Prostate gland (tissue), 2 donors: ENCODE measurements at places on chromosomes 5 and 9.

DNA sequence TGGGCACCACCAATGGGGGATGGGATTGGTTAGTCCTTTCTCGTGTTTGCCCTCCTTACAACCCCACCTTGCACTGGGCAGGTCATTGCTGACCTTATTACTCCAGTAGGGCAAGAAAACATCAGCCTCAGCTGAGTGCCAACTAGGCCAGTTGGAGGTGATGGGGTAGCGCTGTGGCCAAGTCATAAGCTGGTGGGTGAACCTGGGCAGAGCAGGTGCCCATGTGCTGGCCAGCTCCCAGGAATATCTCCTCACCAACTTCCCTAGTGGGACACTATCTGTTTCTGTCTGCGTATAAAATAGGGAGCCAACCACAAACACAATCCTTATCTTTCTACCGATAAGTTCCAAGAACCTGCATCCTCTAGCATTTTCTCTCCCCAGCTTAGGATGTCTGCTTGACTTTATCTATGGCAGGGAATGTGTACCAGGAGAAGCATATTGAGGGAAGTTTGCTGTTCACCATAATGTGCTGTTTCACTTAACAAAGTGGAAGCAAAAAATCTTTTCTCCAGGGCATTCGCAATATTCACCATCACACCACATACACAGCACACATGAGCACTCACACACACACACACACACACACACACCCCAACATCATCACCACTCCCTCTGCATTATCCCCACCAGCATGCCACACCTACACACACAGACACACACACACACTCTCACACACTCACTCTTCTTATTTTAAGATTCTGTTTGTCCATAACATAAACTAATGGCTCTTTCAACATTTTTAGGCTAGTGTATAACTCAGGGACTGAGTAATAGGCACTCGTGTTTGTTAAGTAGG is 390.0 kb downstream of the ENC1 start:
- DNase-seq = no peak

DNA sequence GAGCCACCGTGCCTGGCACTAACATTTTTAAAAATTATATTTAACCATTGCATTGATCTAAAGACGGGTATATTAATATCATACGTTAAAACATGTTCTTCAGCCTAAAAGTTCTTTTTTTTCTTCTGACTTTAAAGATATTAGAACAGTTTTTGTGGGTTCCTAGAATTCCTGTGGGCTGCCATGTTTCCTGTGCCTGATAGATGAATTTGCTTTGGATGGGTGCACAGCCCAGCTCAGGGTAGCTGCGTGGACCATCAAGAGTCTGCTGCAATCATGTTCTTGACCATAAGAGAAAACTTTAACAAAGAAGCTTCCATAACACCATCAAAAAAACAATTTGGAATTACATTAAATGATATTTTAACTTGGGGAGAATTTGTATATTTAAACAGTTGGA is 2.4 kb upstream of the LAMC3 start:
- DNase-seq = no peak

GRCh38 chr5:150305095-150305494 is 2.4 kb upstream of the ARSI start:
- DNase-seq = no peak

- DNase-seq = peak; percentile 60
These were observed 757 bp downstream of the NRARP start for GRCh38 chr9:137301081-137301947.

- DNase-seq = no peak
These were observed 5.2 kb downstream of the DENND1A start for GRCh38 chr9:123924727-123925126.

DNA sequence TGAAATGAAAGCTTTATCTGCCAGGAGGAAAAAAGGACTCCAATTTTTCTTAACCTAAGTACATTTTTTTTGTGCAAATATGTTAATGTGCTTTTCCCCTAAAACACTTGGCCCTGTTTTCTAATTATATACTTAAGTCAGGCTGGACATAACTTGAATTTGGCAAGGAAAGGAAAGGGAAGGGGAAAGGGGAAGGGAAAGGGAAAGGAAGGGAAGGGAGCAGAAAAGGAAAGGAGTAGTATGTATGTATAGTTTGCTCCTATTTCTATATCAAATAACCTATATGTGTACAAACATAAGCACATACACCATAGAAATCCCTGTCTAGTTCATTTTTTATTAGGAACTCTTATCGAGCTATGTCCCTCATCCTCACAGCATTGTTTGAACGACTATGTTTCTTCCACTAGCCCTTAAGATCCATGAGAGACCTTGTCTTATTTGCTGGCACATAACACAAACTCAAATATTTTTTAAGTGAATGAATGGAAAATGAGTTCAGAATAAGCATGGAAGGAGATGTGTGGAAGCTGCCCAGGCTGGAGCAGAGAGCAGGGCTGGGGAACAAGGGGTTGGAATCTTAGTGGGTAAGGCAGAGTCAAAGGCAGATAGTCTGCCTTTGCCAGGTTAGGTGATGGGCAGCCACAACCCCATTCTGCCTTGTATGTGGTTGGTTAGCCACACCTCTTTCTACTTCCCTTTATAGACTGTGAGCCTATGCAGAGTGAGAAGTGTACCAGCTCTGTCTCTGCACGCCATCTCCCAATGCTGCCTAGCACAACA is 70.0 kb downstream of the KLHL3 start:
- no peak for DNase-seq

DNA sequence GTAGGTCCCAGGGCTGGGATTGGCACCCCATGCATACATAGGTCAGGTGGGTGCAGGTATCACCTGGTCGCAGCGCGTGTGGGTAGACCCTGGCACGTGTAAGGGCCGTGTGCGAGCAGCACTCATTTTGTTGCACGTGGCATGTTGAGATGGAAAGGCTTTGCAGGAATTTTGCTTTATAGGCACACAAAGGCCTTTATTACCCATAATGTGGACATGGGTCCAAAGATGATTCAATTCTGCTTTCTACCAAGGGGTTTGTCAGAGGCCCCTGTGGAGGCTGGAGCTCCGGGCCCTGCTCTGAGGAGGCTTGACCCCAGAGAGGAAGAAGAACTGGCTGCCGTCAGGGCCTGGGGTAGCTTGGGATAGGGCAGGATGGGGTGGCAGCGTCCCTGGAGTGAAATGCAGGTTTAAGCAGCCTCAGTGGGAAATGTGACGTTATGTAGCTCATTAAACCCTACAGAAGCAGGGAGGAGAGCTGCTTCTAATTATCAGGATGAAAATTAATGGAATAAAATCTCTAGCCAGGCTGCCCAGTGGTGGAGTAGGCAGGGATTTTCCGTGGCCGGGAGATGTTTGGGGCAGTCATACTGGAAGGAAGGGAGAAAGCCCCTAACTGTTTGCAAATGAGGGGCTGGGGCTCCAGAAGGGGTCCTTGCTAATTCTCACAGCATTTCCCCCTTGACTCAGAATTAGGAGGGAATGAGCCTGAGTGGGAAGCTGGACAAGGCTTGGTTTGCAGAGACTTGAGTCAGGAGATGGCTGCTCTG is 103.3 kb upstream of the PITX1 start:
- DNase-seq = no peak

DNA sequence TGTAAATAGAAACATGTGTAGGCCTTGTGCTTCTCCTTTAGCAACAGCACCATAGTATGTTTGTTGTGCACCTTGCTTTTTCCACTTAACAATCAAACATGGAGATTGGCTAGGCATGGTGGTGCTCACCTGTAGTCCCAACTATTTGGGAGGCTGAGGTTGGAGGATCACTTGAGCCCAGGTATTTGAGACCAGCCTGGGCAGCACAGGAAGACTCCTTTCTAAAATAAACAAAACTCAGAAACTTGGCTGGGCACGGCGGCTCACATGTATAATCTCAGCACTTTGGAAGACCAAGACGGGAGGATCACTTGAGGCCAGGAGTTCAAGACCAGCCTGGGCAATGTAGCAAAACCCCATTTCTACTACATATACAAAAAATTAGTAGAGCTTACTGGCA is 948 bp upstream of the FAXDC2 start:
- no peak for DNase-seq

- DNase-seq = no peak
These were observed 3.4 kb downstream of the BRD3OS start for GRCh38 chr9:134028575-134029247.
